ENCODE measurements at places on chromosomes 5 and 9. TPM values are rescaled to one million over a fixed set of nuclear protein-coding genes. Genes with fewer than 3 reads are reported as not detected.

The YTHDC2 gene
- total RNA-seq = 31.6 TPM

The CCL27 gene
- total RNA-seq = not detected

The IL3 gene
- not detected for total RNA-seq

- no peak for DNase-seq
Measured at GRCh38 chr9:105971986-105972385, 277.6 kb downstream of the TMEM38B start.

- no peak for DNase-seq
Measured at GRCh38 chr5:97009212-97009898, 73.5 kb downstream of the LNPEP start.

GRCh38 chr9:133116346-133117231, 4.5 kb downstream of the RALGDS start:
- no peak for DNase-seq

DNA sequence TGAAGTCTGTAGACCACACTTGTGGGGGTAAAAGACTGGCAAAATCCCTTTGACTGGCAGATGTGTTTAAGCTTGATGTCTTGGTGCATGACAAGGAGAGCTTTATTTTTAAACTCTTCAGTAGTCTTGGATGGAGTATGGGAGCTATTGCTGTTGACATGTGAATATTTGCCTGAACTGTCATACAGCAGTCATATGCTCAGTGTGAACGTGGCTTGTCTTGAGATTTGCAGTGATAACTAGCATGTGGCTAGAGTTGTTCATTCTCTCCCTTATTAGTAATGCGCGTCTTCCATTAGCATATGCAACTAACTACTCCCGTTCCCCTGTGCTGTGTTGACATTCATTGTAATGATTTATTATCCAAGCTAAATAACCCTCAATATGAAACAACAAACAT, 523.6 kb upstream of the WWC1 start:
- no peak for DNase-seq

GRCh38 chr9:23698161-23698560, 127.9 kb downstream of the ELAVL2 start:
- DNase-seq = no peak

DNA sequence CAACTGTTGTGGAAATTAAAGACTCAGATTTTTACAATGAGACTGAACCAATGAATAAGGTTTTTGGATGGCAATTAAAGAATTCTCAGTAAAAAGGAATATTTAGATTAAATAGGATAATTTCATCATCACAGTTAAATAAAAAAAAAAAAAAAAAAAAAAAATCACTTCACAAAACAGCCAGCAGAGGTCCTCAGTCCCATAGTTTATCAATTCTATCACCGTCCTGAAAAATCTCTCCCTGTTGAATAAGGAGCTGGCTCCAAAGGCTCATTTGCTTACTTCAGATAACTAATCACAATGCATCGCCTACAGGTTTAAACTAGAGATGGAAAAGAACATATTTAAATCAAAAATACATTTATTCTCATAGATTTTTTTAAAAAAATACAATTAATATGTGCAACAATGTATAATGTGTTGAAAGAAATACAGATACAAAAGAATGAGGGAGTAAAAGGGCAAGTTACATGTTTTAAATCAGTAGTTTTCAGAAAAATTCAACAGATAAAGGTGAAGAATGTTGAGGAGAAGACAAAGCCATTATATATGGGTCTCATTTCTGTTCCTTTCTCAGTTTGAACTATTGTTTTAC, 175.8 kb upstream of the CHD1 start:
- DNase-seq = no peak

DNA sequence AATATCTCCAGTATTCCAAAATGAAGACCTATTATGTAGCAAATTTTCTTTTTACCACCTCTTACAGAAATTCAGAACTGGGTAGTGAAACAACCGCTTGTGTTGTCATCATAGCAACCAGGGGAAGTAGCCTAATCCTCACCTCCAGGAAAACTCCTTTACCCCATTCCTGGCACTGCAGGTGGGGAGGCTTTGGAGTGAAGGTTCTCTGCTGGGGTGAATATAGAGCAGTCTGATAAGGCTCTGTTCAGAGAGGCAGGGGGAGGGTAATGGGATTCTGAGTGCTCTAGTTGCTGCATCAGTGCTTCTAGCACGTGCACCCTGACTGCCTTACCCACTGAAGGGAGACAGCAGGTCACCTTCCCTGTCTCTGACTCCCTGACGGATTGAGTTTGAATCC, 116.2 kb downstream of the MAN2A1 start:
- peak; percentile 55 for DNase-seq

- no peak for DNase-seq
Measured at GRCh38 chr9:107948086-107948485, 458.5 kb upstream of the KLF4 start.

- DNase-seq = no peak
Measured at GRCh38 chr9:34396276-34397214, 19.8 kb upstream of the MYORG start.

DNA sequence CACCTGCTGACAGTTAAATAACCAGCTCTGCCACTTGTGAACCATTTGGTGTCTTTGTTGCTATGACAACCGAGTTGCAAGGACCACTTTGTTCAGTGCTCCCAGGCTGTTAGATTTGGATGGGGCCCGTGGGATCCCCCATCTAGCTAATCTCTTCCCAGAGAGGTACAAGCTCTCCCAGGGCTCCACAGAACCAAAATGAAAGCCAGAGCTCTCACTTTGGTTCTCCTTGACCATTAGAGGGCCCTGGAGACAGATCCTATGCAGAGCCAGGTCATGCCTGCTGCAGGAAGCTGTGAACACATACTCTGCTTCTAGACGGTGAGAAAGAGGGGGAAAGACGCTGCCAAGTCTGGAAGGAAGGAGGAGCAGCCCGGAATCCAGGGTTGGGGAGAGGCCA, 224.6 kb downstream of the GABBR2 start:
- DNase-seq = no peak

- no peak for DNase-seq
Measured at GRCh38 chr9:101457003-101457402, 21.4 kb upstream of the ALDOB start.

GRCh38 chr5:88144219-88145001, 124.2 kb downstream of the TMEM161B start:
- no peak for DNase-seq

- DNase-seq = no peak
Measured at GRCh38 chr9:71733176-71733575, 35.1 kb downstream of the CEMIP2 start.

DNA sequence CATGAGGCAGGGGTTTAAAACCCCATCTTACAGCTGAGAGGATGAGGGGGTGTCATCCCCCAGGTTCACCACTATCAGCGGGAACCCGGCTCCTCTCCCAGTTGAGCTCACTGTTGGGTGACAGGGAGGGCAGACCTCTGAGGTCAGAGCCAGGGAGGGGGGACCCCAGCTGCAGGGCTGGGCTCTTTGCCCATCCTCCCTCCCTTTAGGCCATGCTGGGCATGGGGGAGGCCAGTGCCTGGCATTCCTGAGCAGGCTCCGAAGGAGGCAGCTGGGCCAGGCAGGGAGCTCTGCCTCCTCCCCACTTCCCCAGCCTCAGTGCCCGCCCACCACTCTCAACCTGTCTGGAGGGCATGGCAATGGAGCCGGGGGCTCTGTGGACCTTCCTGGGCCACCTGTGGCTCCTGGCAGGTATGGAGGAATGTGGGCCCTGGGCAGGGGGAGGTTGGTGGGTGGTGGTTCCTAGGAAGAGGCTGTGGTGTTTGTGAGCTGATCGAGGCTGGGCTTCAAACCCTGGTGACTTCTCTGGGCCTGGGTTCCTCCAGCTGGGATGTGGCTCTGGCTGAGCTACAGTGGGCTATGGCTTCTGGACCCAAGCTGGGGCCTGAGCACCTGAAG, 12.6 kb downstream of the CRB2 start:
- peak; percentile 63 for DNase-seq

Data from kidney (tissue), 22 donors.